Fibroblast of the aortic adventitia (primary cell): ENCODE measurements at places on chromosomes 12 and 14. TPM values are rescaled to one million over a fixed set of nuclear protein-coding genes. Genes with fewer than 3 reads are reported as not detected.

CTDSP2 gene
- total RNA-seq, result 90.7 and 128 TPM in 2 replicates

ENDOU gene
- 0.36 TPM in 1 of 2 replicates, not detected in the other for total RNA-seq

PTPRR gene
- 1.4 TPM in 1 of 2 replicates, not detected in the other for total RNA-seq

IRF9 gene
- 43.8 and 63.1 TPM in 2 replicates for total RNA-seq

DIO2 gene
- 0.74 and 66.0 TPM in 2 replicates for total RNA-seq

KRT4 gene
- not detected in 2 replicates for total RNA-seq

KRT72 gene
- total RNA-seq, result not detected in 2 replicates

TSPAN19 gene
- total RNA-seq, result 1.7 TPM in 1 of 2 replicates, not detected in the other

LUM gene
- 88.8 and 582 TPM in 2 replicates for total RNA-seq

TAS2R19 gene
- 6.3 and 6.5 TPM in 2 replicates for total RNA-seq

SOX5 gene
- total RNA-seq, result 5.4 and 12.8 TPM in 2 replicates

GPD1 gene
- total RNA-seq, result 0.36 TPM in 1 of 2 replicates, not detected in the other

TMEM132C gene
- total RNA-seq, result not detected in 2 replicates

TAS2R31 gene
- total RNA-seq, result 6.2 and 13.6 TPM in 2 replicates

CMA1 gene
- total RNA-seq, result not detected in 2 replicates

ALX1 gene
- total RNA-seq, result 0.63 and 1.2 TPM in 2 replicates

KCNC2 gene
- not detected in 2 replicates for total RNA-seq

TAS2R8 gene
- total RNA-seq, result 0.45 TPM in 1 of 2 replicates, not detected in the other

AVPR1A gene
- total RNA-seq, result 0.41 TPM in 1 of 2 replicates, not detected in the other

PRPH gene
- total RNA-seq, result 0.18 and 0.33 TPM in 2 replicates

PDE3A gene
- 16.2 and 17.2 TPM in 2 replicates for total RNA-seq

PRH2 gene
- not detected in 2 replicates for total RNA-seq

PLA2G1B gene
- total RNA-seq, result not detected in 2 replicates

FAR2 gene
- 4.7 and 22.5 TPM in 2 replicates for total RNA-seq

PKP2 gene
- total RNA-seq, result 0.45 and 16.1 TPM in 2 replicates

KRT8 gene
- 5.4 and 15.4 TPM in 2 replicates for total RNA-seq

GALNT8 gene
- 0.90 TPM in 1 of 2 replicates, not detected in the other for total RNA-seq

LBHD2 gene
- total RNA-seq, result not detected in 2 replicates

MORN3 gene
- 0.63 and 3.8 TPM in 2 replicates for total RNA-seq

SCFD1 gene
- 103 and 125 TPM in 2 replicates for total RNA-seq

MEG3 gene
- 155 and 168 TPM in 2 replicates for total RNA-seq

IFNG-AS1 gene
- total RNA-seq, result 0.09 TPM in 1 of 2 replicates, not detected in the other

SERPINA10 gene
- total RNA-seq, result not detected in 2 replicates

CIROP gene
- total RNA-seq, result 1.8 TPM in 1 of 2 replicates, not detected in the other

CCDC38 gene
- not detected in 2 replicates for total RNA-seq

CFAP73 gene
- not detected in 2 replicates for total RNA-seq

MFAP5 gene
- total RNA-seq, result 220 and 259 TPM in 2 replicates

CSRP2 gene
- total RNA-seq, result 6.1 and 26.7 TPM in 2 replicates

SUDS3 gene
- total RNA-seq, result 29.0 and 36.4 TPM in 2 replicates

FERMT2 gene
- 133 and 162 TPM in 2 replicates for total RNA-seq

TRPV4 gene
- 0.25 and 2.1 TPM in 2 replicates for total RNA-seq

KCNA1 gene
- total RNA-seq, result 0.18 and 0.41 TPM in 2 replicates

EML1 gene
- 80.3 and 163 TPM in 2 replicates for total RNA-seq

FGD4 gene
- total RNA-seq, result 5.6 and 55.6 TPM in 2 replicates

PAX9 gene
- total RNA-seq, result 0.18 TPM in 1 of 2 replicates, not detected in the other

GPX2 gene
- not detected in 2 replicates for total RNA-seq
